Stimulated activated CD4-positive, alpha-beta T cell treated with anti-CD3 and anti-CD28 coated beads, Interleukin-15, amount 100 ng/mL, for 1 hour (primary cell): ENCODE measurements at places on chromosomes 1 and 21.
A peak's percentile ranks its signal among the peaks of the same experiment; 100 is the strongest.

- no peak for DNase-seq
These were observed 2.7 kb upstream of the VANGL2 start for GRCh38 chr1:160397651-160398050.

- DNase-seq, result no peak
These were observed 109.7 kb downstream of the TSEN15 start for GRCh38 chr1:184161071-184161698.

DNA sequence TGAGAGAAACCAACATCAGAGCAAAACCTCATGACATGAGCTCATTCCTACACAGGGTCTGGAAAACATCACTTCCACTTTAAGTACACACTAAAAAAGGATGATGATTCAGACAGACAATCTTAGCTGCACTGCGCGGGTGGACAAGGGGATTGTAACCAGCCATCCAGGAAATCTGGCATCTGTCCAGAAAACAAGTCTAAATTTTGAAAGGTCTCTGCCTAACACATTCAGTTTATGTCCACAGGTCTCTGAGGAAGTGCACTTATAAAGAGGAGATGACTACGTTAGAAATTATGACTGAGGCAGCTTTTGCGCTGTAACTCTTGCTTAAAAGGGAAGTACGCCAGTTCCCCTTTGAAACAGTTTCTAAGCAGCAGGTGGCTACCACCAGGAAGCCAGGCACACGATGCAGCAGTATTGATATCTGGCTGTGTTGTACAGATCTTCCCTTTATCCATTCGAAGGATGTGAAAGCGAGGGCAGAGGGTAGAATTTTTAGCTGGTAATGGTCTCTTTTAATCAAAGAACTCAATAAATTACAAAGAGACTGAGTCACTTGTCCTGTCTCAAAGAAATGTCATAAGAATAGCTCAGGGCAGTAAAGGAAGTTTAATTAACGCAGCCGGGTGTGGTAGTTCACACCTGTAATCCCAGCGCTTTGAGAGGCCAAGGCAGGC is 128.0 kb downstream of the SETD4 start:
- DNase-seq, result no peak

DNA sequence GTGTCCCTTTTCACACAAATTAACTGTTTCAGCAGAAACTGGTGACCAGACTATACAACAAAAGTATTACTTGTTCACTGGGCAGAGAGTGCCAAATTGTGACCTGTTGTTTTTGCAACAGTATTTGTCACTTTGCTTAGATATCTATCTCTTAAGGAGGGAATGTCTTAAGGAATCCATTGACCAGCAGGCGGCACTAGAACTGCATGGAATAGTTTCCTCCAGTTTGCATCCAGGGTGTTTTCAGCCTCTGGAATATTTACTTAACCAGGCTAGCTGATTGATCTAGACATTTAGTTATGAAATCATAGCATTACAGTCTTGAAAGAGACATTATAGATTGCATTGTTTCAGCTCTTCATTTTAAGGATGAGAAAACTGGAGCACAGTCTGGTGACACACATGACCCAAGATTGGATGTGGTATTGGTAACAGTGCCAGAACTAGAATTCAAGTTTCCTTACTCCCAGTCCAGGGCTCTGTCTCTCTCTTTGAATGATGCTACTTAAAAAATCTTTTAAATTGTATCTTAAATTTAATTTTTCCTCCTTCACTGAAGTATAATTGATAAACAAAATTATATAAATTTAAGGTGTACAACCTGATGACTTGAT is 16.9 kb downstream of the RPTN start:
- DNase-seq, result no peak

DNA sequence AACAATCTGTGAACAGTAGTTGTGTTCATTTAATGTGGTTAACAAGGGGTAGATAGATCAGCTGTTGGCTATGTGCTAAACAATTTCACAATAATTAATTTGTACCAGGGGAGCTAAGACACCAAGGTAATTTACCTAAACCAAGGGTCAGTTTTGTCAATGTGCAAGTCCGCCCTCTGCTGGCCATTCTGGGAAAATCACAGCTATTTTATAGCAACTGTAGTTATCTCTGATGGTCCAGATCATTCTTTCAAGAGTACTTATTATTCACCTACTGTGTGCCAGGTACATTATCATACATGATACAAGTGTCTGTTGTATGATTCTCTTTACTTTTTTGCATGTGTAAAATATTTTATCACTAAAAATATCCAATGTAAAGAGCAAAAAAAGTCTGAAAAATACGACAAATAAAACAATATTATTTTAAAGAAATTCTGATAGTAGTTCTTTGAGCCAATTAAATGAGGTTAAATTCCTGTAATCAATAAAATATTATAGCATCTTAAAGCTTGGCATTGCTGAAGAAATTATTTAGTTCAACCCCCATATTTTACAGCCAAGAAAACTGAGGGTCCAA is 312.3 kb upstream of the FAM78B start:
- DNase-seq, result peak; percentile 11

DNA sequence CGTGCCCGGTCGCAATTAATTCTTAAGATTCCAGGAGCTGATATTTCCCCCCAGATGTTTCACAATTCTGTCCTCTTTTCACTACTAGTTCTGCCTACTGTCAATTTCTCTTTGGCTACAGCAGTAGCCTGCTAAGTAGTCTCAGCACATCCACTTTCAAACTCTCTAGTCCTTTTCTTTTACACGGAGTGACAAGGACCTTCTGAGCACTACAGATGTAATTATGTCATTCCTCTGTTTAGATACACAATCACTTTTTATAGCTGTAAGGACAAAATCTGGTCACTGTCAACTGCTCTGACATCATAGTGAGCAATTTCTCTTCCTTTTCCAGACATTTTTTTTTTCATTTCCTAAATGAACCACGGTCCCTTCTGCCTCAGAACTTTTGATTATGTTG is 421.7 kb upstream of the CHRM3 start:
- no peak for DNase-seq

GRCh38 chr21:26964170-26964778 is 2.6 kb downstream of the ADAMTS5 start:
- no peak for DNase-seq
